ENCODE measurements at places on chromosomes 4 and X.

- DNase-seq = no peak
These were observed 17.2 kb upstream of the SPRY1 start for GRCh38 chr4:123379392-123379791.

DNA sequence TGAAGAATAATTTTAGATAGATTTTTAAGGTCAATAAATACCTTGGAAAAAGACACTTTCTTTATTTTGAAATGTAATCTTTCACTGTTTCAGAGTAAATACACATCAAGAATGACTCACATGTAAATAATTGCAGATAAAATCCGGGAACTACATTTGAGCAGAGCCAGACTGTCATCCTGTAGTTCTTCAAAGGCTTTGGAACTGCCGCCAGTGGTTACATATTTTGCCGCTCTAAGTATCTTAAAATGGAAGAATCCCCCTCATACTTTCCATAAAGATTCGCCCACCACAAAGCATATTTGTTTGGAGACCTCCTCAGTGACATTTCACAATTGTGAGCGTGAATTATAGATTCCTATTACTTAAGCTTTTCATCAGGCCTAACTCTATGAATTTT lies 607.8 kb upstream of the ZFP42 start:
- DNase-seq = no peak

GRCh38 chr4:187889651-187890050 lies 105.9 kb upstream of the ZFP42 start:
- no peak for DNase-seq

DNA sequence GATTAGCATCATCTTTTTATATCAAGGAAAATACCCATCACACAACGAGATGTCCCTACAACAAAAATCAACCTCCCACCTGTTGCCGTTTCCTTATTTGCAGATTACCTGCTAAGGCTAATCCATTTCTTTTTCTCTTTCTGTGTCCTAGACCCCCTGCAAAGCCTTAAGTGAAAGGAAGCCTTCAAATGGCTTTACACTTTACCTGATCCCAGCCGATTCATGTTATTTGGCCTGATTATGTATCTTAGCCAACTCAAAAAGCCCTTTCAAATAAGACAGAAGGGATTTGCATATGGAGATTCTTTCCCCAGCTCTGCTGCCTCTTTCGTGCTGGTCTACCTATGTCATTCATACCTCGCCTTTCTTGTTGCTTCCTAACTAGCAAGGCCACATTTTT lies 14.4 kb downstream of the ABCG2 start:
- no peak for DNase-seq

DNA sequence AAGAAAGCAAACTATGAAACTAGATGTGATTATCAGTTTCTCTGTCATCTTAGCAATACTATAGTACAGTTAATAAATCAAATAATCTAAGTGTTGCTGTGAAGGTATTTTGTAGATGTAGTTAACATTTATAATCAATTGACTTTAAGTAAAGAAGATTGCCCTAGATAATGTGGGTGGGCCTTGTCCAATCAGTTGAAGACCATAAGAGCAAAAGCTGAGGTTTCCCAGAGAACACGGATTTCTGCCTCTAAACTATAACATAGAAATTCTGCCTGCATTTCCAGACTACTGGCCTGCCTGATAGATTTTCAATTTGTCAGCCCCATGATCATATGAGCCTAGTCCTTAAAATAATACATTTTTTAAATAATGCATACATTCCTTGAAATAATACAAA lies 222.9 kb downstream of the PCDH18 start:
- DNase-seq = no peak

GRCh38 chrX:18701621-18702361 lies 5.7 kb upstream of the PPEF1 start:
- DNase-seq = no peak

DNA sequence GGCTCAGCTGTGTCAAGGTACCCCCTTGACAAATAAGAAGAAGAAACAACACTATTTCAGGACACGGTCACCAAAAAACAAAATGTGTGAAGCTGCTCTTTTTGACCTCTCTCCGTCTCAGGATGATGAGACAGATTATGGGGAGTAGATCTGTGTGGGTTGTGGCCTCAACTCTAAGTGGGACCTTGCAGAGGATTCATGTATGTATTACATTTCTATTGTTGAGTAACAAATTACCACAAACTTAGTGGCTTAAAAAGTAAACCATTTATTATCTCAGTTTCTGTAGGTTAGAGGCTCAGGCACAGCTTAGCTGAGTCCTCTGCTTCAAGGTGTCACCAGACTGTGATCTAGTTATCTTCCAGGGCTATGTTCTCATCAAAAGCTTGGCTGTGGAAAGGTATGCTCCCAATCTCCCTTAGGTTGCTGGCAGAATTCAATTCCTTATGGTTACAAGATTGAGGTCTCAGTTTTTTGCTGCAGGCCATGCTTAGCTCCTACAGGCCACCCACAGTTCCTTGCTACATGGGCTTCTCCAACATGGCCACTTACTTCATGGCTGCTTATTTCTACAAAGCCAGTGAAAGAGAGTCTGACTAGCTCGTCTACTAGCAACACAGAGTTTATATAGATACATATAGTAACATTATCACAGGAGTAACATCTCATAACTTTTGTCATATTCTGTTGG lies 28.1 kb downstream of the DGKK start:
- no peak for DNase-seq

- DNase-seq = no peak
These were observed 65.2 kb upstream of the TLR2 start for GRCh38 chr4:153618833-153619232.

DNA sequence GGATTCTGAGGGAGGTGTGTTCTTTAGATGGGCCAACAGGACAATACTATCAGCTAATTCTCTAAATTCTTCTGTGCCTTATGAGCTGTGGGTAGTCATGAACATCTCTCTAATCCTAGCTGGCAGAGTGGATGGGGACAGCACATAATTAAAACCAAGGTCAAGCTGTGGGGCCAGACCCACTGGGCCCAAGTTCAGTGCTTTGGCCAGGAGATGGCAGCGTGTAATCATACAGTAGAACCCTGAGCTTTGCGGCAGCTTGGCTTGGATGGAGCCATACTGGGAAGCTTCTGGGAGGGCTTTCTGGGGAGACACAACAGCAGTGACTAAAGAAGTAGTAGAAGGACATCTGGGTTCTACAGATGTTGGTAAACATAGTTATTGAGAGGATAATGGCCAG lies 140.3 kb upstream of the CXCL13 start:
- DNase-seq = no peak

- DNase-seq = no peak
These were observed 13.8 kb upstream of the MXD4 start for GRCh38 chr4:2275546-2276251.

GRCh38 chrX:1537031-1537715 lies at the start of gene P2RY8:
P2RY8 (minus strand) TSS chrX:1537185; CDS start chrX:1466558, 70,627 bp downstream.
- no peak for DNase-seq

- DNase-seq = no peak
These were observed at the start of gene MAMLD1 for GRCh38 chrX:150362599-150363481. MAMLD1 (plus strand) TSS chrX:150363317; CDS start chrX:150445517, 82,200 bp downstream.

- DNase-seq = no peak
These were observed 48.5 kb upstream of the ZNF157 start for GRCh38 chrX:47321823-47322371.

- no peak for DNase-seq
These were observed 199.5 kb upstream of the UGT8 start for GRCh38 chr4:114399105-114399504.

DNA sequence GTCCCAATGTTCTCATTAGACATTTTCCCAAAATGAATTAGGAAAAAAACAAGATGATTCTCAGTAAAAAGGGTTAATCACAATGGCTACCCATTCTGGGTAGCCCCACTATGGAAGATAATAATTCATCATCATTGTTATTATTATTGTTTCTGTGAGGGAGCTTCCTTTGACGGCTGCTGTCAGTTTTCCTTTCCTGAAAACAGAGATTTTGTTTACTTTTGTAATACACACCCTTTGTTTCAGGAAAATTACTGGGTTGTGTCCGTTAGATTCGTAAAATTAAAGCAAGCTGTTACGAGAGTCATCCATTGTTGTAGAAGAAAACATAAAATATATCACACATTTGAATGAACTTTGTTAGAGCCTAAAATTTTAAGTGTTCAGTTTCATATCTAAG lies 192.9 kb upstream of the ANKRD50 start:
- DNase-seq = no peak

DNA sequence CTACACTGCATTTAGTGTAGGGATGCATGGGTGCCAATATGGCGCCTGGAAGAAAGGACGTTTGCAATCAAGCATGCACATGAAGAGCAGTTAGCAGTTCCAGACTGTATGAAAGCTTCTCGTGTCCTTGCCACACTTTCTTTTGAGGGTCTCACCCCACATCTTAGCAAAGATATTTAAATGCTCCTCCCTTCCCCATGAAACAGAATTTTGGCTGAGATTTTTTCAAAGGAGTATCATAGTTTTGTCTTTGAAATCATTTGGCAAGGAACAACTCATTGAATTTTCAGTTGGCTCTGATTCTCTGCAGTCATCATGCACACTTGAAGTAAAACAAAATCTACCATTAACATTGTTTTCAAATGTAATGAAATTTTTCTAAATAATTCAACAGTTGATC lies 39.6 kb upstream of the STIM2 start:
- no peak for DNase-seq

DNA sequence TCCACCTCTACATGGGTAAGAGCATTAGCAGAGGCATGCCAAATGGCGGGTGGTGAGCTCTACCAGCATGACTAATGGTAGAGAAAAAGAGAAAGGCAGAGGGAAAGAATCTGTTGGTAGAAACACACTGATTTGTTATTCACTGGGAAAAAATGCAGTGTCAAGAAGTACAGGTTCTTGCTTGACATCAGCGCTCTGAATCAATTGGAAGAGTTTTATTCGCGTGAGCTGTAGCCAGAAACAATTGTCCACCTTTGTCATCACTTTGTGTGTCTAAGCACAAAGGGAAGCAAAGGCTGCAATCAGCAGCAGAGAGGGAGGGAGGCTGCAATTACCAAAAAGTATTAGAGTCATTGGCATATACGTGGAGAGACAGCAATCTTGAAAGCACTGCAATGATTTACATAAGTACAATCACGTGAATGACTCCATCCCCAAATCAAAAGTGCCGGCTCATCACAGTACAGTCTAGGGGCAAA lies 67.7 kb upstream of the HS3ST1 start:
- DNase-seq = no peak

DNA sequence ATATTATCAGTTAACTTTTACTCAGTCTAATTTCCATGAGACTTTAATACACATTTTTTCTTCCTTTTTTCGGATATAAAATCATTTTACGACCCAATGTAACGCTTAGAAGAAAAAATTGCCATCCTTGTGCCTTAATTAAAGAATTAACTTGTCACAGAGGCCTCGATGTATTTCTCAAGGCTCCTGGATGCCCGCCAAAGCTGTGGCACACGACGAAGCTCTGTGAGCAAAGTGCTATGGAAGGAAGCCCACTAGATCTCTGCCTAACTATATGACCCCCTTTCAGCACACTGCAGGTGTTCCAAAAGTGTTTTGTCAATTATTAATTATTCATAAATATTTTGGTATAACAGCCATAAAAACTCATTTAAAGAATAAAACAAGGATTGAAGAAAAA lies 54.4 kb downstream of the TAPT1 start:
- DNase-seq = no peak

GRCh38 chr4:142719854-142720541 lies 126.1 kb downstream of the INPP4B start:
- no peak for DNase-seq

- no peak for DNase-seq
These were observed 52.1 kb downstream of the LEF1 start for GRCh38 chr4:108116423-108117168.

DNA sequence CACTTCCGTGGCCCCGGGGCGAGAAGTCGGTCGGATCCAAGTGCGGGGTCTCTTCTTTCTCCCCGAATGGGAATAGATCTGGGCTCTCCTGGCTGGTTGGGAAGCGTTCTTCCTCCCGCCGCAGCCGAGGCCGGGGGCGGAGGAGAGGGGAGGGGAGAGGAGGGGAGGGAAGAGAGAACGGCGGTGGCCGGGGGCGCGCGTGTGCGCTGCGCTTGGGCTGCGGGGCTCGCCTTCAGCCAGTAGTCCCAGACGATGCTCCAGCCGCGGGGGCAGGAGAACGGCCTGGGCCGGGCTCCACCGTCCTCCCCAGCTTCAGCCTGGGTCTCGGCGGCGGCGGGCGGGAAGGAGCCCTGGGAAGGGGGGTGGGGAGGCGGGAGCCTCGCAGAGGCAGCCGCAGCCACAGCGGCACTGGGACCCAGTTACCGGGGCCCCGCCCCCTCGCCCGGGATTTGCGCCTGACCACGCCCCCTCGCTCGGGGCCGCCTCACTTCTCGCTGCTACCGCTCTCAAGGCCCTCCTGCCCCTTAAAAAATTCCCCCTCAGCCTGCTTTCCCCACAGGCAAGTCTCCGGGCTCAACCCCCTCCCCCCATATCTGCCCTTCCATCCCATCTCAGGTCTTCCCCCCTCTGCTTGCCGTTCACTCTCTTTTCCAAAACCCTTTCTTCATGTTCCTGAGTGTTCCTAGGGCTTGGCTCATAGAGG lies at the start of gene FGD1:
TSS of gene FGD1 (minus strand) at position 421 of the 703 bp plus-strand sequence. CDS start 802 bp downstream, outside the sequence.
- no peak for DNase-seq

- no peak for DNase-seq
These were observed 117.4 kb downstream of the ATRX start for GRCh38 chrX:77668391-77669237.

DNA sequence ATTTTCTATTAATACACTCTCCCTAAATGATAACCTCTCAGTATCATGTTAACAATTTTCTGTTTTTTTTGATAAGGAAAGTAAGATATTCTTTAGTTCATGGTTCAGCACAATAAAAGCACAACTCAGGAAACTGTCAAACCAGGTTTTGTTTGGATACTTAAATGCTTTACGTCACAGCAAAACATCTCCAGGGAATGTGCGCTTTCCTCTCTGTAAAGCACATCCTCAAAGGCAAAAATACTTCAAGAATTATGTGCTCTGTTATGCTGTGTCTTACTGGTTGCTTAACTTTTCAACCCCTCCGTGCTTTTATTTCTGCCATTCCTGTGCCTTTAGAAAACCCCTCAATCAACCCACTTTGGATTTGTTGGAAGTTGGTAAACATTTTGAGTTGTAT lies 27.8 kb downstream of the SNX25 start:
- DNase-seq = no peak

GRCh38 chrX:86830685-86831084 lies 682.4 kb downstream of the DACH2 start:
- DNase-seq = no peak

- no peak for DNase-seq
These were observed 648.7 kb upstream of the DIPK2B start for GRCh38 chrX:45849261-45849862.
